WERI-Rb-1 (cell line): ENCODE measurements at places on chromosomes 11 and 22.

GRCh38 chr11:92765965-92766371 lies 203.5 kb upstream of the MTNR1B start:
- DNase-seq, result no peak

DNA sequence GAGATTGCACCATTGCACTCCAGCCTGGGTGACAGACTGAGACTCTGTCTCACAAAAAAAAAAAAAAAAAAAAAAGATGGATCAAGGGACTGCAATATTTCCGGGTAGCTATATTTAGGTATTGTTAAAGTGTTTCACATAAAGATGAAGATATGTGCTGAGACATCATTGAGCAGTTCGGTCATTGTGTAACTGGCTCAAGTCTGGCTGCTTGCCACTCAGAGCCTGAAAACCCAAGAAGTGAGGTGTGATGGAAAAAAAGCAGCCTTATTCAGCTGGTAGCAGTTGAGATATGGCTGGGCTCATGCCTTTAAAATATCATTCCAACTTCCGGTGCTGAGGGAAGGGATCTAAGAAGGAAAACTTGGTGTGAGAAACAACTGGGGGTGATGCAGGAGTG lies 46.9 kb downstream of the LUZP2 start:
- DNase-seq, result no peak

DNA sequence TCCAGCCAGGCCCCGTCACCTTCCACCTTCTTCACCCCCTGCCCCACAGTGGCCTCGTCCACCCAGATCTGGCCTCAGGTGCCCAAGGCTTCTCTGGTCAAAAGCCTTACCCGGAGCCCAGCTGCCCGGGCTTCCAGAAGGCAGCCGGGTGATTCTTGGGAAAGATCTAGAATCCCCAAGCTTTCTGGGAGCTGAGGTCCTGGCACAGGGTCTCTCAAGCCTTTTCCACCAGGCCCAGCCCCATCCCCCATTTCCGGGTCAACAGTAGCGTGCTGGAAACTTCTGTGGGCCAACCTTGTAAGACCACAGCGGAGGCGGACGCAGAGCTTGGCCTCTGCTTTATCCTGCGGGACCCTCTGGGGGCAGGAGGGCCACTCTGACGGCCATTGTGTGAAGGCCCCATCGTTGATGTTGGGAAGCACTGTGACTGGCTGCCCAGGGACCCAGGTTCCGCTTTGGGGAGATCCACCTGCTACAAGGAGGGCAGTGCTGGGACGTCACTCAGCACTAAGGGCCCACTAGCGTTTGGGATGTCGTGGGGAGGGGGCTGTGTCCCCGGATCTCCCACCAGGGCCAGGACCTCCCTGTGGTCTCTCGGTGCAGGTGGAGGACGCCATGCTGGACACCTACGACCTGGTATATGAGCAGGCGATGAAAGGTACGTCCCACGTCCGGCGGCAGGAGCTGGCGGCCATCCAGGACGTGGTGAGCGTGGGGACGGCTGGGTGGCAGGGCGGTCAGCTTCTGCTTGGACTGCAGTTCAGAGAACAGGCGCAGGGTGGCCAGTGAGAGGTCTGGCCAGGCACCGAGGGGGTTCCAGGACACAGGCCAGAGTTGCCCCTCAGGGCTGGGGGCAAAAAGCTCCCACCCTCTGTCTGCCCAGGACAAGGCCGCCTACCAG lies 11.5 kb downstream of the TSPAN32 start:
- DNase-seq, result no peak

DNA sequence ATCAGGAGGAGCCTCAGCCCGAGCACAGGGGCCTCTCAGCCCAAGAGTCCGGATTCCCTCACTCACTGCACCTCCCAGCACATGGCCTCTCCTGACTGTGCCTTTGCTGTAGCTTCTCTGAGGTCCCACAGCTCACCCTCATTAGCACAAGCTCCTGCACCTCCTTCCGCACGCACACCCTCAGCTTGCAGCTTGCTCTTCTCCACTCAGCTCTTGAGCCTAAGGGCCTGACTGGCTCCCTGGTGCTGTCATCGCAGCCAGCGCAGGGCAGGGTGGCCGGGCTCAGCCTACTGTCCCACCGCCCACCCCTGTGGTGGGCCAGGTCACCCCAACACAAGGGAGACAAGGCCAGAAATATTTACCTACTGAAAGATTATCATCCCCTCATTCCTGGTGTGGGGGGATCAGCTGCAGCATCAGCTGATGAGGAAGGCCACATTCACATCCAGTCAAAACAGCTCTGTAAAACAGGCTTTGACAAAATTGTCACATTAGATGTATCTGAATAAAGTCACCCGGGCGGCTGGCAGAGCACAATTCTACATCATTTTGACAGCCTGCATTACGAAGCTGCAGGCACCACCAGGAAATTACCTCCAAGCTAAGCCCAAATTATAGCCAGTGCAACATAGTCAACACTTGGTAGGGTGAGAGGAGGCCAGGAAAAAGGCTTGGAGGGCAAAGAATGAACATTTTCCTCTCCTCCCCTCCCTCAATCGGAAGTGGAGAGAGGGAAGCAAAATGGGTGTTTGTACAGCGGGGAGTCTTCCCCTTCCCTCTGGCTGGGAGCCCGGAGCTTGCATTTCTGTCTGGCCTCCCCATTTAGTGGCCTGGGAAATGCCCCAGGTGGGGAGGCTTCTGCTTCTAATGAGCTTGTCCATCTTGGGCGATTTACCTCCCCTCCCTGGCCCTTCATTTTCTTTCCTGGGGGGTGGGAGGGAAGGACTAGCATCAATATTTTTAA lies 29.5 kb upstream of the IGSF9B start:
- DNase-seq, result no peak

DNA sequence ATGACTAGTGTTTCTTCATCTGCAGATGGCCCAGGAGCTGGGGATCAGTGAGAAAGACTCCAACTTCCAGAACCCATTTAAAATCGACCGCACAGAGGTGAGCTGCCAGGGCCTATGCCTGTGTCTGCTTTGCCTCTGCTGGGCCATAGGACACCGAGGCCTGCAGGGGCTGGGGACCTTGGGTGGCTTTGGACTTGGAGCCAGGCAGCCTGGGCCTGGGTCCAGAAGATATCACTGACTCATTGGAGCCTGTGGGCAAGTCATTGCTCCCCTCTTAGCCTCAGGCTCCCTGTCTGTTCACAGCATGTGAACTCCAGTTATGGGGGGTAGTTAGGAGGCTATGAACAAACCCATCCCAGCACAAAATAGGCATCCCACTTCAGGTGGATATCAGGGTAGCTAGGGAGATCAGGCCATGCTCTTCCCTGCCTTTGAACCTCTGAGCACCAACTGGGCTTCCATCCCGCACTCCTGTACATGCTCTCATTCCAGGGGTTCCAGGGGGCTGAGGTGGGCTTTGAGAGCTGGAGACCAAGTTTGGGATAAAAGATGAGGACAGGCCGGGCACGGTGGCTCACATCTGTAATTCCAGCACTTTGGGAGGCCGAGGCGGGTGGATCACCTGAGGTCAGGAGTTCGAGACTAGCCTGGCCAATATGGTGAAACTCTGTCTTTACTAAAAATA lies 13.4 kb downstream of the CCDC134 start:
- DNase-seq, result no peak

- DNase-seq, result no peak
Observed at GRCh38 chr11:27646051-27646818, 54.0 kb downstream of the BDNF start.

DNA sequence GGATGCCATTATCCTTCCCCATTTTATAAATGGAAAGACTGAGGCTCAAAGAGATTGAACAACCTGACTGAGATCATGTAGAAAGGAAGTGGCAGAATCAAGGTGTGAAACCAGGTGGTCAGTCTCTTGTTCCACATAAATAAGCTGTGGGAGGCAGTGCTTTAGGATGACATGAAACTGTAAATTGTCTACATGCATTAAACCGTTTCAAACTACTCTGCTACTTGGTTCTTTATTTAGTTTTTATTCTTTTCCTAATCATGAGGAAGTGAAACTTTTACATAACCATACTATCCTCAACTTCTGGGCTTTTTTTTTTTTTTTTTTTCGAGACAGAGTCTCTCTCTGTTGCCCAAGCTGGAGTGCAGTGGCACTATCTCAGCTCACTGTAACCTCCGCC lies 34.9 kb downstream of the CADM1 start:
- no peak for DNase-seq
